ENCODE measurements at places on chromosomes 16 and 17.

DNA sequence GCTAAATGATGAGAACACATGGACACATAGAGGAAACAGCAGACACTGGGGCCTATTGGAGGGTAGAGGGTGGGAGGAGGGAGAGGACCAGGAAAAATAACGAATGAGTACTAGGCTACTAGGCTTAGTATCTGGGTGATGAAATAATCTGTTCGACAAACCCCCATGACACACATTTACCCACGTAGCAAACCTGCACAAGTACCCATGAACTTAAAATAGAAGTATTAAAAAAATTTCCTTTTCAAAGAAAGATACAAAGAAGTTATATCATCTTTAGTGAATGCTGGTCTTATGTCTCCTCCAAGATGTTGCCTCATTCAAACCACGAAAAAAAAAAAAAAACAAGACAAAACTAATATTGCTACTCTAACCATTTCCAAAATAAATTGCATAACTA is 31.7 kb downstream of the MBTD1 start:
- no peak for DNase-seq

GRCh38 chr17:43309505-43310332 is 75.9 kb upstream of the RNU2-1 start:
- DNase-seq = no peak

DNA sequence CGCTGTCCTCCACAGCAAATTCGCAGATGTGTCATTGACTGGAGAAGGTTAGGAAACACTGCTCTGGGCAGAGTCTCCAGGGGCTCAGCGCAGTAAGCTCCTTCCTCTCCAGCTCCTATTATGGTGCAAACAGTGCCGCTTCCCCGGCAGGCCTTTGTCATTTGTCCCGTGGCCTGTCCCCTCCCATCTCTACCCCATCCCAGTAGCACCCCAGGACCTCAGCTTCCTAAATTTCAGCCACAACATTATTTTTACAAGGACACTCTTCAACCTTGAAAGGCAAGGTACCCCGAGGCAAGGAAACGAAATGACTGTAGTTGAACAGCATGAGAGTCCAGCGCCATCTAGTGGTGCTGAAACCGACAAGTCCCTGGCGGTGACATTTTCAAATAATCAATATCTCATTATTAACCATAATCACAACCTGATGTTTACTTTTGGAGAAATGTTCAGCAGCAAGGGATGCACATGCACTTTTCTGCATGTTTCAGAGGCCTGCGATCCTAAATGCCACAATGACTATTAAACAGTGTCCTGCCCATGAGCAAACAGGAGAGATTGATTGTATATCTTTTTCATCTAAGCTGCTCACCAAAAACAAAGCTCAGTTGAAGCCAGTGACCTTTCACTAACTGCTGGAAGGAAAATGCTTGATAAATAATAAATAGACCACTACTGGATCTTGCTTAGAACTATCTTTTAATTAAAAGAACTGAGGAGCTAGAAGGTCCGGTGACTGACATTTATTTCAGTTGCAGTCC is 16.5 kb downstream of the MRPS23 start:
- DNase-seq = no peak

- peak; percentile 60 for DNase-seq
Observed at GRCh38 chr16:1379304-1380076, 27.8 kb downstream of the GNPTG start.

- no peak for DNase-seq
Observed at GRCh38 chr16:57730771-57731730, 4.5 kb upstream of the KATNB1 start.

- DNase-seq = no peak
Observed at GRCh38 chr17:42682722-42683403, 532 bp downstream of the CNTNAP1 start.

DNA sequence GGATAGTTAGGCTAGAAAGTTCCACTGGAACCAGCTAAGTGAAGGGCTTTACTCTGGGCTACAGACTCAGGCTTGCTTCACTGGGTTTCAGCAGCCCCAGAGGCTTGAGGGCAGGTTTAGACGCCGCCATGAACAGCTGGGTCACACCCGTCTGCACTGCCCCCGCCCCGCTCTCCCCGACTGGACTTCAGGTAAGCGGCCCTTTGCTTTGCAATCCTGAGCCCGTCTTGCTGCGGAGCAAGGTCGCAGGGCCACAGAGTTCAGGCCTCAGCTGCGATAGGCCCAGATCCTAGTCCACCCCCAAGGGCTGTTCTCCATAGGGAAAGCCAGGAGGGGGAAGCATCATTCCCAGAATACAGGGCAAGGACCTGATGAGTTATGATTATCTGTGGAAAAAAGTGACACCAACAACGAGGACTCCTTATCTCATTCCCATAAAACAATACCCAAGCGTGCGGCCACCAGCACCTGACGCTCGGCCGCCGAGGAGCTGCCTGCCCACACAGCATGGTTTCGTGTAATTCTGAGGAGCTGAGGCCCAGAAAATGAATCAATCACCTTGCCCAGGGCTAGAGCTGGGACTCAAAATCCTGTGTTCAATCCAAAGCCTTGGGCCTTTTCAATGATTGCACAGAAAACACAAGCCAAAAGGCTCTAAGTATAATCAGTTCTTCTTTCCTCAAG is 20.4 kb downstream of the MEAK7 start:
- DNase-seq = no peak

- no peak for DNase-seq
Observed at GRCh38 chr16:55955424-55955823, 80.3 kb upstream of the CES5A start.

DNA sequence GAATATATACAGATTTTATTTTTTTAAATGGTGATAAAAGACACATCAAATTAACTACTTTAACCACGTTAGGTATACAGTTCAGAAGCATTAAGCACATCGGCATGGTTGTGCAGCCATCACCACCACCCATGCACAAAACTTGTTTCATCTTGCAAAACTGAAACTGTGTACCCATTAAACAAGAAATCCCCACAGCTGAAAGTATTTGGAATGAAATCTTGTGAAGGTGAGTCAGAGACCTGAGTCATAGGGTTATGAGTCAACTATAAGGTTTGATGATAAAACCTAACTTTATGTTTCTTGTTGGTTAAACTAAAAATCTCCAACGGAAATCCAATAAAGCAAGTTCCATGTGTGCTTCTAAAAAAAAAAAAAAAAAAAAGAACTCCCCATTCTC is 561.6 kb upstream of the PSMD7 start:
- DNase-seq = no peak

DNA sequence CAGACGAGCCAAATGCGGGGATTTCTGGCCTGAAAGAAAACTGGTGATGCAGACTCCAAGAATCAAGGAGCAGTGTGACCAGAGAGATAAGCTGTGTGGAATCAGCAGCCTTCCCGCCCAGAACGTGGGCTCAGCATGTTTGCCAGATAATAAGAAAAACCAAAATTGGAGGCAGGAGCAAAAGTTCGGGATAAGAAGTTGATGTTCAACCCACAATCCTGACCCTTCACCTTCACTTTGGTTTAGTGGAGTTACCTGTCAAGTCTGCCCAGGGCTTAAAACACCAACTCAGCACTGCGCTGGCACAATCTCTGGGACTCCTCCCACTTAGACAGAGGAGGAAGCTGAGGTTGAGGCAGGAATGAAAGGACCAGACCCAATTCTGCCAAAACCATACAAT is 3.1 kb downstream of the SLC43A2 start:
- no peak for DNase-seq

- DNase-seq = no peak
Observed at GRCh38 chr17:12730931-12731521, 58.3 kb upstream of the ARHGAP44 start.

All from 8988T (cell line).